IPS DF 19.7 (cell line): ENCODE measurements at places on chromosomes 3 and 15.

DNA sequence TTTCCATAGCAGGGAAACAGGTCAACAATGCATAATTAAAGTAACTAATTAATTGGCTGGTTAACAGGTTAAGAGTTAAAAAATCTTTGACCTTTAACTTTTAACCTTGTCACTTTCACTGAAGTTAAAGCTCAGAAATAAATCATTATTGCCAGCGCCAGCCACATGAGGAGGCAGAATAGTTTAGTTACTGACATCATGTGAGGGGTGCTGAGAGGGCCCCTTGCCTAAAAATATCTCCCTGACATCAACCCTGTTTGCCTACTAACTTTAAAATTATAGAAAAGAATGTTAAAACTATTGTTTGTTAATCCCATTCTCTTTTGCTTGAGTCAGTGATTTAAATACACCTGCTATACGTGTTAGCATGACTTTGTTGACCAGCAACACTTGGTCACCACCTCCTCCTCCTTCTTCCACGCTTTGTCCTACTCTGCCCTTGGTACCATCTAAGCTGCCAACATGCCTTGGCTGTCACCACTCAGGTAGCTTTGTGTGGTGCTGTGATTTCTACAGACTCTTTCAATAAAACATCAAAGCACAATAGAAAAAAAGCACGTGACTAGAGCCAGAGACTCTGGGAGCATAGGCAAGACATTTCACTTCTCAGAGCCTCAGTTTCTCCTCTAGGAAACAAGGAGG lies 2.7 kb downstream of the FBXO40 start:
- DNase-seq = no peak

GRCh38 chr15:82137261-82137660 lies 91.4 kb upstream of the MEX3B start:
- DNase-seq = no peak

DNA sequence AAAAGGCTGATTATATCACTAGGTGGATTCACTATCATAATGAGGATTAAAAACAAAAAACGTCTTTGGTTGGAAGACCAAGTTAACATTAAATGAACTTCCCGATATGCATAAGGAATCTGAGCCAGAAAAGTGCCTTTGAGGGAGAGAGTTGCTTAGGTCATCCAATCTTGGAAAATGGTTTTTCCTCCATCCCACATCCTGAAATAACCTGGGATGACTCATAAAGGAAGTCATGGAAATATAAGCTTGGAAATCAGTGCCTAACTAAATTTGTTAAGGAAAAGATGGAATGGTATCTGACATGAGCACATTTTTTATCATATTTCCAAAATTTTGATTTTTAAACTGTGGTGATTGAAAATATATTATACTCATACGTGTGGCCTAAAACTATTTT lies 66.0 kb downstream of the KBTBD8 start:
- DNase-seq = no peak

DNA sequence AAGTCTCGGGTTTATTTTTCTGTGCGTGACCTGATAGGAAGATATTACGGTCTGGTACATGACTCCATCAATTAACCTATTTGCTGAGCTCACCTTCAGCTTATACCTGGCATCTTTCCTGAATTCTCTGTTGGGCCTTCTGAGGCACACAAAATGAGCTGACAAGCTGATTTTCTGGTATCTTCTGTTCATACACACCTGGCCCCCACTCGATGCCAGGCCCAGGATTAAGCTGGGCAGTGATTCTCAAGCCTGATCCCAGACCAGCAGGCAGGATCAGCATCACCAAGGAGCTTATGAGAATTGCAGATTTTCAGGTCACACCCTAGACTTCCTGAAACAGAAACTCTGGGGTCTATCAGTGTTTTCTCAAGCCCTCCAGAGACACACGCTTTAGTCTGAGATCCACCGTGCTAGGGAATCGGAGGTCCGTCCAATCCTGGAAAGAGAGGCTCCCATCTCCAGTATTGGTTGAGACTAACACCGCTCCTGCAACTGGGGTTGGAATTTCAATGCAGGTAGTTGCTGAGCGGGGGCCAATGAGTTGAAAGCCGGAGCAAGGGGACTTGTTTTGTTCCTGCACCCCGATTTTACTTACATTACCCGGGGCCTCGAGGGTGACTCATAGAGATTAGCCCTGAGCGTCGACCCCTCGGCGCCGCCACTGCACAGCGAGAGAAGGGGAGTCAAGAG lies 636 bp upstream of the EIF1B start:
- no peak for DNase-seq

DNA sequence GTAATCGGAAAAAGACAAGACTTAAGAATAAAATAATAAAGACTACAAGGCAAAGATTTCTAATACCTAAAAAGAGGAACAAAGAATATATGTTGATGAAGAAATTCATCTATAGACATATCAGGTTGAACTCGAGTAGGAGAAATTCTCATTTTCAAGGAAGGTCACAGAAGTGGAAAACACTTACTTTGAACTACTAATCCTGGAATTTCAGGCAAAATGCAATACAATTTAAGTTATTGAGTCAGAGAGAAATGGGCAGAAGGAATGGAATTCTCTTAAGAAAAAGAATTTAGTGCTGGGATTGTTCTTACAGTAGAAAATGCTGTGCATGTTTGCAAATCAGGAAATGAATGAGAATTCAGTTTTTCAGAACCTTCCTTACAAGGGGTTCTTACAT lies 135.9 kb upstream of the TGFBR2 start:
- DNase-seq = no peak

- DNase-seq = no peak
These were observed 54.6 kb downstream of the MCCC1 start for GRCh38 chr3:183044547-183045229.

DNA sequence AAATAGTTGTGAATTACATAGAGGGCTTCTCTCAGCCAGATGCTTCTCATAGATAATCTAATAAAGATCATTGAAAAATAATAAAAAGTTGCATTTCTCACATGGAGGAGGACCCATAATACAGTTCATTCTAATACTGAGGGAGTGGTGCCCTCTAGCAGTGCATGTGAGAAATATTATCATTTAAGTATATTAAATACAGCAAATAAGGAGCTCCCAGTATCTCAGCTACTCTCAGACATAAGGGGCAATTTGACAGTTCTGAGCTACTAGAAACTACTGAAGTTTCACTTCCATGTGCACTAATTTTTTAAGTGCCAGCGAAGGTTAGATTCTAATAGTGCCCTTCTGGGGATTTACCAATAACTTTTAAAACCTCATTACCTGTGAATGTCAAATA lies 188.3 kb downstream of the IL5RA start:
- DNase-seq = no peak

DNA sequence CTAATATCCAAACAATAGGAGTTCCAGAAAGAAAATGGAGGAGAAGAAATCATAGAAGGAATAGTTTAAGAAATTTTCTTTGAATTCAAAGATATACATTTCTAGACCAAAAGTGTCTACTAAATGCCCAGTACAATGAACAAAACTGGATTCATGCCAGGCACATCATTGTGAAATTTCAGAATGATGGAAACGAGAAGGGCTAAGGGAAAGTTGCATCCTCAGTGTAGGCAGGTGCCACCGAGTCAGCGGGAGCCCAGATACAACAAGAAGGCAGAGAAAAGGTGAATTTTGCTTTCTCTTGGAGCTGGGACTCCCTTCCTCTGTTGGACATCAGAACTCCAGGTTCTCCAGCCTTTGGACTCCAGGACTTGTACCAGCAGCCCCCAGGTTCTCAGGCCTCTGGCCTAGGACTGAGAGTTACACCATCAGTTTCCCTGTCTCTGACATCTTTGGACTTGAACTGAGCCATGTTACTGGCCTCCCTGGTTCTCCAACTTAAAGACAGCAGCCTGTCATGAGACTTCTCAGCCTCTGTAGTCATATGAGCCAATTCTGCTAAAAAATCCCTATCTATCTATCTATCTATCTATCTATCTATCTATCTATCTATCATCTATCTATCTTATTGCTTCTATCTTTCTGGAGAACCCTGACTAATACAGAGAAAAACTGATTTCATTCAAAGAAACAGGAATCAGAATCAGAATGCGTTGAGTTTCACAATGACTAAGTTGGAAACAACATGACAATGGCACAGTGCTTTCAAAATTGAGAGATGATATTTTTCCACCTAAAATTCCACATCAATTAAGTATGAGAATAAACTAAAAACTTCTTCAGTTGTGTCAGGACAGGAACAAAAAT lies 207.7 kb downstream of the FAM43A start:
- no peak for DNase-seq

GRCh38 chr15:20106026-20106425 lies 435.6 kb downstream of the GOLGA6L6 start:
- DNase-seq = no peak

GRCh38 chr3:151560738-151561137 lies 99.9 kb upstream of the IGSF10 start:
- DNase-seq = no peak

- DNase-seq = no peak
These were observed 144.4 kb upstream of the NR2F2 start for GRCh38 chr15:96186105-96186504.

DNA sequence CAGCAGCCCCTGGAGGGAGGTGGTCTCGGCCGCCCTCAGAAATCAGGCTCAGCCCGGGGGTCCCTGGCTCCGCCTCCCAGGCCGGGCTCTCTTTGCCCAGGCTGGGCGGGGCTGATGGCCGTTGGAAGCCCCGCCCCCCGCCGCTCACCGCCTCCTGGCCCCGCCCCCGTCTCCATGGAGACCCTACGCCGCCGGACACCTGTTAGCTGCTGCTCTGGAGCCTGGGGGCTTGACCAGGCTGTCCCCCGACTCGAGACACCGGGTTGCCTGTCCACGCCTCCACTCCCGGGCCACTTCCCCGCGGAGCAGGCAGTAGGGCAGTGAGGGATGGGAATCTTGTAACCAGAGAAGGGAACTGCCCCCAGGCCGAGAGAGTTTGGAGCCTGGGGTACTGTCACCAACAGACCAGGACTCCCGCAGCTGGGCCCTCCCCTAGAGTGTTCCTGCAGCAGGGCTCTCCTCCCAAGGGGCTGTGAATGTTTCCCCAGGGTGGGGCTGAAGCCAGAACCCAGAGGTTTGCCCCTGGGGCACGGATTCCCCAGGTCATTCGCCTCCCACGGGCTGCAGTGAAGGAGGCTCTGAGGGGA lies 27.8 kb upstream of the RPL32 start:
- no peak for DNase-seq

- DNase-seq = no peak
These were observed 17.7 kb upstream of the FGD5 start for GRCh38 chr3:14801031-14801430.

DNA sequence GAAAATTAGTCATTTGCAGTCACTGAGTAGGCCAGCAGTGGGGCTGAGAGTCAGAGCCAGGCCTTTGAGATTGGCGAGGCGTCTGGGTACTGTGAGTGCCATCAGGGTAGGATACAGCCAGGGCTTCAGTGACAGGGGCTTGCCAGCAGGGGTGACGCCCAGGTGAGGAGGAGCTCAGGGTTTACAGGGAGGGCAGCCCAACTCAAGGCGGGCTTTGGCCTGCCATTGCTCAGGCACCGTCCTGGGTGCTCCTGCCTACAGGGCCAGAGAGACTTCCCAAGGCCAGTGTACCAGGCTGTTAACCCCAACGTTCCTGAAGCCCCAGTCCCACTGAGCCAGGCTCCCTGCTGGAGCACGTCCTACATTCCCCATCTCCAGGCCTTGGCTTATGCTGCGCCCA lies 152.0 kb downstream of the FBLN2 start:
- DNase-seq = no peak

DNA sequence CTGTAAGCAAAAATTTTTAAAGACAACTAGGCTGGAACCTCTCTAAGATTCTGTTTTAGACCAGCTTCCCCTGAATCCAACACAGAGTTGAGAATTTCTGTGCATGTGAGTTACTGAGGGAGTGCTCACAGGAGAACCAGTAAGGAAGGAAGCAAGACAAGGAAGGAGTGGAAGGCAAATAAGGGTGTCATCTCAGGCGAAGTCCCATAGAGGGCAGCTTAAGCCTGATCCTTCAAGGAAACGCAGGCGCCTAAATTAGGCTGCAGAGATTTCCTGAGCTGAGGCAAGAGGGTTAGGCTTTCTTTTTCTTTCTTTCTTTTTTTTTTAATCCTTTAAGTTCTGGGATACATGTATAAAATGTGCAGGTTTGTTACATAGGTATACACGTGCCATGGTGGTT lies 36.2 kb upstream of the COL6A6 start:
- peak; percentile 40 for DNase-seq

DNA sequence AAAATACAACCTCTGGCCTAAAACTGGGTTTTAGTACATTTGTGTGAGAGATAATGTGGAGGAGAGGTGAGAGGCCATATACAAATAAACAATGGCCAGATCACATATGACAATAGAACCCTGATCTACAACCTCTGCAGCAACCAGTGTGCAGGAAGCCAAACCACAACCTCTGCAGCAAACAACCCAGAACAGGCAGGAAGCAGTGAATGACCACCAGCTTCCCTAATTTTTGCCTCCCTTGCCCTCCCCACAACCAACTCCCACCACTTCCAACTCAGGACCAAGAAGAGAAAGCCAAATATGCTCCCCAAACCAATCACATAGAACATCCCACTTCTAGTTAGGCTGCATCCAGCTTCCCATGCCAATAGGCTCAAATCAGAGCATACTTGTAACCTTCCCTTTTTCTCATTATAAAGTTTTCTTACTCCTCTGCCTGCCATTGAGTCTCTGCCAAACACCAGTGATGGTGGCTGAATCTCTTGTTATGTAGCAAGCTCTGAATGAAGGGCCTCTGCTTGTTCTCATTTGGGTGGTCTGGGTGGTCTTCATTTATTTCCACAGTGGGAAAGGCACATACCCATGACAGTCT lies 102.6 kb upstream of the GAP43 start:
- no peak for DNase-seq

- peak; percentile 9 for DNase-seq
These were observed 322.7 kb upstream of the ZNF717 start for GRCh38 chr3:76107935-76108570.

DNA sequence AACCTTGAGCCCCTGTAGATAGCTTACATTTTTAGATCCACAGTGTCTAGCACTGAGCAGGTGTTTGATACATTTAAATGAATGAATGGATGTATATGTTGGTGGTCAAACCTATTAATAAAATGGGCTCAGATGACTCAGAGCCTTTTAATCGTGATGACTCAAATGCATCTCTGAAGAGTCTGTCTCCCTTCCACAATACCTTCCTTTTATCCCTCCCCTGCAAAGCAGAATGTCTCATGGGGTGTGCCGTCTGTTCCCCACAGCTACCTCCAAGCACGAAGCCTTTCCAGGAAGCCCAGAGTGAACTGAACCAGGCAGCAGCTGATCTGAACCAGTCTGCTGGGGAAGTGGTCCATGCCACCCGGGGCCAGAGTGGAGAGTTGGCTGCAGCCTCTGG lies 303.5 kb upstream of the TPM1 start:
- DNase-seq = no peak

GRCh38 chr3:148955544-148956346 lies 35.6 kb upstream of the GYG1 start:
- DNase-seq = no peak

- no peak for DNase-seq
These were observed 211.7 kb upstream of the GADL1 start for GRCh38 chr3:31106204-31106603.

DNA sequence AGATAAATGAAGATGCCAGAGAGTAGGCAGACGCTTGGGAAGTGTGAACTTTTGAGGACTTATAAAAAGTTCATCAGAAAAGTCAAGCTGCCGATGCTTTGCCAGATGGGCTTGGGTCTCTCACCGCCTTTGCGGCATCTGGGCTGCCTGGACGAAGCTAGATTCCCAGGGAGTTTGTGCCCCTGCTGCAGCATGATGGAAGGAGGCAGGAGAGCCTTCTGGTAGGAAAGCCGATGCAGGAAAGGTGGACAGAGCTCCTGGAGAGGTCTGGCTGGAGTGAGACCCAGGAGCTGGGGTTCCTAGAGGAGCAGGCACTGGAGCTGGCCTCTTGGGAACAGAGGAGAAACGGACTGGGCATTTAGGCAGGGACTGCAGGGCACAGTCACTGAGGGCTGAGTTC lies 51.9 kb upstream of the ATP2B2 start:
- no peak for DNase-seq

GRCh38 chr3:159904455-159904854 lies 84.2 kb upstream of the IL12A start:
- no peak for DNase-seq
